Endodermal cell (in vitro differentiated cells): ENCODE measurements at places on chromosomes 11 and 22. TPM values are rescaled to one million over a fixed set of nuclear protein-coding genes. Genes with fewer than 3 reads are reported as not detected.
A peak's percentile ranks its signal among the peaks of the same experiment; 100 is the strongest.

The LRP5 gene
- total RNA-seq, result 49.8 and 58.2 TPM in 2 replicates

DNA sequence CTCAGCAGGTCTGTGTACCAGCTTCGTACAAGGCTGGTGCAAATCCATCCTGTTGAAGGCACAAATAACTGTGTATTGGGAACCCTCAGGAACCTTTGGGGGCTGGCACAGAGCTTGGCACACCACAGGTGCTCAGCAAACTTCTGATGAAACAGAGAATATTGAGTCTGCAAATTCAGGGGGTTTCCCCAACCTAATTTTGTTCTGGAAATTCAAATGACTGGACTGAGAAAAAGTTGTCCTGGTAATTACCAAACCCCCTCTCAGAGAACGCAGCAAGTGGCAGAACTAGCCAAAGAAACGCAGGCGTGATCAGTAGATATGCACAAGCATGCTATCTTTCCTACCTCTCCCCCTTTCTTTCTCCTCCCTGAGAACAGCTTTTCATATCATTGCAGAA lies 47.6 kb downstream of the LIF start:
- peak; percentile 30 for DNase-seq

DNA sequence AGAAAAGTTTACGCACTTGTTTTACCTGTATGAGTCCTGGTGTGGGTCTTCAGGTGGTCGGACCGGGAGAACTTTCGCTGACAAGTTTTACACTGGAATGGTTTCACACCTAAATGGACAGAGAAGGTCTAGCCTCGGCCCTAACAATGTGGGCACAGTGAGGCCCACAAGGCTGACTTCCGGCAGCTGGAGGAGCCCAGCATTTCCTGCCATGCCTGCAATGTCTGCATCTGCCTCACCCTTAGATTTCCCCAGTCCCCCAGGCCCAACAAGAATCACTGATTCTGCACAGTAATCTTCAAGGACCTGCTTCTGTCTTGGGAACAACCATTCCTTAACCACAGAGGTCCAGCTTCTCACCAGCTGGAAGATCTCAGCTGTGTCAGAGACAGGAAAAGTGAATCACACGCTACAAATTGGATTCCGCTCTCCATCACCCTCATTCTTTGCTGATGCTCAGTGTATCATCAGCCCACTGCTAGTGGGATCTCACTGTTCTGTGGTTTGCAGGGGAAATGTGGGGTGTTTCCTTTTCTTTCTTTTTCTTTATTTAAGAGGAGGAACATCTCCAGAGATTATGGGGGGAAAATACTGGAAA lies 43.3 kb downstream of the WT1 start:
- no peak for DNase-seq

GRCh38 chr11:118211006-118211405 lies 13.8 kb downstream of the JAML start:
- peak; percentile 82 for DNase-seq

DNA sequence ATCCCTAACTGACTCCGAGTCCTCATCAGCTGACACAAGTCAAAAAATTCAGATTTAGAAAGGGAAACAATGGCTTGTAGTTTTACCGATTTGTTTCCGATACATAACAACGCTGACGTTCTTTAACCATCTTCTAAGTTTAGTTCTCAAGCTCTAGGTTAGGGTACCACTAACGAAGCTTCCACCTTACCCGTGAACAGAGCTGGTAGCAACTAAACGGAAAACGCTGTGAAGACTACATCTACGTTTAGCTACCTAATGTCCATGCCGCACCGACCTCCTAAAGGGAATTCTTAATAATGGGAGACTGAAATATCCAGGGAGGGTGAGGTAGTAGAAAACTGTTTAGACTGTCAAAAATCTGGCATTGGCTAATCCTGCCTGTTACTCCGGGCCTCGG lies 1.0 kb downstream of the NUP98 start:
- no peak for DNase-seq

DNA sequence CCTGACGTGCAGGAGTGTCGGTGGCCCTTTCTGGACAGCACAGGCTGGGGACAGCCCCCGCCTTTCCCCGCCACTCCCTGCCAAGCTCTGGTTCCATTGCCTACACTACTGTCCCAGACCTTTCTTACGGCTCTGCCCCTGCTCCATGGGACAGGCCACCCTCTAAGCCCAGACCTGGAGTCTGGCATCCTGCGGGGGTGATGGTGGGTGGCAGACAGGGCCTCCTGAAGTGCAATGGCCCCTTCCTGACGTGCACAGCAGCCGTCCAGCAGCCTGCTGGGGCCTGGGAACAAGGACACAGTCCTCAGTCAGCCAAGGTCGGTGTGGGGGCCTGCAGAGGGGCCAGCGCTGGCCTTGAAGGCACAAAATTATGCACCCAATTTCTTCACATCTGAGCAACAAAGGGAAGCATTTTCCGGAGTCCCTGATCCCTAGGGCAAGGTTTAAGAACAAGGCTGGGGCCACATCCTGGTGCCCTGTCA lies 79.7 kb upstream of the KCNQ1OT1 start:
- DNase-seq, result peak; percentile 39

GRCh38 chr11:11567936-11568650 lies 53.7 kb downstream of the GALNT18 start:
- DNase-seq, result no peak
